ENCODE measurements at places on chromosomes 2 and 18.
A peak's percentile ranks its signal among the peaks of the same experiment; 100 is the strongest.

- DNase-seq: no peak
Observed at GRCh38 chr2:45070113-45070652, 60.9 kb upstream of the SIX2 start.

- no peak for DNase-seq
Observed at GRCh38 chr2:234463626-234464290, 33.1 kb downstream of the ARL4C start.

DNA sequence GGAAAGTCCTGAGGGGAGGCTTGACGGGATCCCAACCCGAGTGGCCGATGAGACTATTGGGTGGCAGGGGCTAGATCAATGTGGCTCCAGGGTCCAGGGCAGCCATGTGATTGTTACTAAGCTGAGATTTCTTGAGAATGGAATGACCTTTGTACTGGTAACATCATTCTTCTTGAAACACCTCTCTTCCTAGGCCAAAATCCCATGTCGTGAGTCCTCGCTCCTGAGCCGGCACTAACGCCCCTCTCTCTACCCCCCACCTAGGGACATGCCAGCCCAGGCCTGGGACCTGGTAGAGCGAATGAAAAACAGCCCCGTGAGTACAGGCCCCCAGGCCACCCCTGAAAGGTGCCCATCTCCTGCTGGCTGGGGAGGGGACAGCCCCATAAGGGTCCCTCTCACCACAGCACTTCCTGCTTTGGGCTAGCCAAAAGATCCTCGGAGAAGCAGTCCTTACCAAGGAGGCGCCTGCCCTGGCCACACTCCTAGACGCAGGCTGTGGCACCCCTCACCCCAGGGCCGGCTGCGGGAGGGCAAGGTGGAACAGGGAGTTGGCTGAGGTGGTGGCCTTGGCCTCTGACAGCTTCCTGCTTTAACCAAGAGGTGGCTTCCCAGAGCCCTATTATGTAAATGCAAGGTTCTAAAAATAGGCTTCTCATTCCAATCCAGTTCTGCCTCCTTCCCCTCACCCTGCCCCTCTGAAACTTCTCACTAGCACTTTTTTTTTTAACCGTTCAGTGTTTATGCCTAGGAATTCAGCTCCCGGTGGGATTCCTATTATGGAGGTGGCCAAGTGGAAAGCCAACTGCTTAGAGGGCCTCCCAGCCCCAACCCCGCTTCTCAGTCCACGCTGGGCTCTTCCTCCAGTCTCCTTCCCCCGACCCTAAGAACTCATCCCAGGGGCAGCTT is 126.6 kb upstream of the PPP1CB start:
- peak; percentile 70 for DNase-seq

DNA sequence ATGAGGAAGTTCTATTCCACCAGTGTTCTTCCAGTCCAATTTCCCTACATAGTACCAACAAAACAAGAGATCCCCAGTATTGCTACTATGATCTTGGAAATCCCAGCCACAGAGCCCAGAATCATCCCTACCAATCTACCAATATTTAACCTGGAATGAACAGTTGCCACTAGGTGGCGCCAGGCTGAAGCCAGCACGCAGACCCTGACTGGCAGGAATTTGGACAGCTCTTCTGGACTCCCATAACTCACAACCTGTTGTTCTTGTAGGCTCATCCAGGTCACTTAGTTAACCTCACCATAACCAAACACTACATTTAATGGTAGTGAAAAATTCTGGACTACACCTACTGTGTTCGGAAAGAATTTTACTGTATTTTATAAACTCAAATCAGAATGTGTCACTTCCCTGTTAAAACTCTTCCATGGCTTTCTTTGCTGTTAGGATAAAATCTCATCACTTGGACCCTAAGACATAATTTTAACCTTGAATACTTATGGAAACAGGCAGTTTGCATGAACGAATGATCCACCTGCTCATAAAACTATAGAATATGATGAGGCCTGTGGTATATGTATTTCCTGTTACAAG is 59.8 kb upstream of the SLC38A11 start:
- DNase-seq: peak; percentile 28

Data from CD14-positive monocyte (primary cell).